ENCODE measurements at places on chromosomes 6 and 20.

- no peak for DNase-seq
Measured at GRCh38 chr20:51220293-51220706, 197.4 kb upstream of the KCNG1 start.

DNA sequence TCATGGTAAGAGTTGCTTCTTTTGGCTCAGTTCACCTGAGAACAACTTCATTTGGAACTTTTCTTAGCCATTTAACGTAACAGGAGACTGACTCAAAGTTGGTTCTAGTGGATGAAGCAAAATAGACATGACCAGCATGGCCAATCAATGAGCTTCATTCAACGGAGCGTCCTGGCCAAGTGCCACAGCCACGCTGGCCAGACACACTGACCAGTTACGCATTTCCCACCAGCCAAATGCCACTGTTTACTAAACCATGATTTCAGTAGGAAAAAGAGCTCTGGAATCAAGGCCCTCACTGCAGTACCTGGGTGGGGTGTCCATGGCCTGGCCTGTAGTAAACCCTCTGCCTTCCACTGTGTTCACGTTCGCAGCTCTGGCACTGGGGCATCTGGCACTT, 80.4 kb downstream of the POPDC3 start:
- DNase-seq: no peak

GRCh38 chr20:24573557-24573956, 104.1 kb downstream of the SYNDIG1 start:
- no peak for DNase-seq

DNA sequence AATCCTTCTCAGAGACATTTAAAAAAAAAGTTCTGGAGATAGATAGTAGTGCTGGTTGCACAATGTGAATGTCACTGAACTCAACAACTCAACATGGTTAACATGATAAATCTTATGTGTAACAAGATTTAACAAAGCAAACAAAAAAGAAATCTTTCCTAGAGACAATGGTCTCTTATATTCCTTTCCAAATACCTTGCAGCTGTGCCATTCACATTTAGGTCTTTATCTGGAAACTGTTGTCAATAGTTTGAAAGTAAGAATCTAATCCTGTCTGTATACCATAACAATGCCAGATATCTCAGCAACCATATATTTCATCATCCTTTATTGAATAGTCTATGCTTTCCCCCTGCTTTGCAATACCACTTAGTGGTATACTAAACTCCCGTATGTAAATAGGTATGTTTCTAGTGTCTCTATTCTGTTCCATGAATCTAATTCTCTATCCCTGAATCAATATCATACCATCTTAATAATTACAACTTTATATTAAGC, 2.1 kb downstream of the SERAC1 start:
- no peak for DNase-seq

GRCh38 chr6:147060636-147061035, 143.6 kb upstream of the STXBP5 start:
- DNase-seq: no peak

GRCh38 chr6:122392564-122393350, 6.7 kb upstream of the HSF2 start:
- no peak for DNase-seq

GRCh38 chr20:50980851-50981713, 22.5 kb downstream of the MOCS3 start:
- DNase-seq: no peak

- DNase-seq: no peak
Measured at GRCh38 chr6:88236612-88237360, 70.6 kb upstream of the CNR1 start.

- no peak for DNase-seq
Measured at GRCh38 chr20:35991142-35991771, 22.9 kb downstream of the CNBD2 start.

DNA sequence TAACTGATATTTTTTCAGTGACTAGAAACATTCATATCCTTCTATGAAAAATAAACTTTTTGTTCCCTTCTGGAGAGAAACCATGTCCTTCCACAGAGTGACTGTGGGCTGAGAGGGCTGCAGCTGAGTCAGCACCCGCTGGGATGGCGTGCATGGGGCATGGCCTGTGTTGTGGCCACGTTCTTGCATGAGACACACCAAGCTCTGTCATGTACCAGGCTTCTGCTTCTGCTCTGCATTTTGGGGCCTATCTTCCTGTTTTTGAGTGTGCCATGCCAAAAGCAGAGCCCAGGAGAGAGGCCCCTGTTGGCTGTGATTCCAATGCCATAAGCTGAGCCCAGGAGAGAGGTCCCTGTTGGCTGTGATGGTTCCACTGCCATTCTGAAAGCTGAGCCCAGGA, 10.8 kb downstream of the APMAP start:
- no peak for DNase-seq

DNA sequence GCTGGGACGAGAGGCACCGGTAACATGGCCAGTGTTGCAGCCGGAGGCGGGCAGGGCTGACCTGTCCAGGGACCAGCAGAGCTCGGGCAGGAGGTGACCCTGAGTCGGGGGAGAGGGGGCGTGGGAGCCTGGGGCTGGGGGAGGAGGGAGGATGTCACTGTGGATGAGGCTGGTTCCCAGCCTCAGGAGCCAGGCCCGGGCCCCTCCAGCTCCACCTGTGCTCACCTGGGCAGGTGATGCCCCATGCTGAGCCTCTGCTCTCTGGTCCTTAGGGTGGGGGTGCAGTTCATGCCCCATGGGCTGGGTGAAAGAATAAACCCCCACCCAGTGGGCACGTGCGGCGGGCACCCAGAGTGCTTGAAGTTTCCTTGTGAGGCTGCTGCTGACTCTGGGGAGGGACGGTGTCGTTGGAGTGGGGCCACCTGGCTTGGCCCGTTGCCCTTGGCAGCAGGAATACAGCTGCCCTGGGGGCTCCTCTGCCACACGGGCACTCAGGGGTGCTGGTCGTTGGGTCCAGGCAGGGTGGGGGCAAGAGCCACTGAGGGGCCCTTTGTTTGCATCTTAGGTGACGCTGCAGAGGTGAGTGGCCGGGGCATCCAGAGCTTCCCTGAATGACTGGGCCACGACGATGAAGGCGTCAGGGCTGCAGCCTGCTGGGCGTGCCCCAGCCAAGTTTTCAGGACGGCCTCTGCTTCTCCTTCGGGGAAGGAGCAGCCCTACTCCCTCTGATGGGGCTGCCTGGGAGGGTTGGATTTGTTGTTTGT, 24.7 kb upstream of the BHLHE23 start:
- DNase-seq: no peak
